ENCODE measurements at places on chromosomes 7 and 10.

- no peak for DNase-seq
Observed at GRCh38 chr10:109976681-109977080, 31.1 kb upstream of the ADD3 start.

- DNase-seq, result no peak
Observed at GRCh38 chr10:107984149-107984548, 819.6 kb upstream of the SORCS1 start.

- DNase-seq, result no peak
Observed at GRCh38 chr7:135390829-135391228, 119.1 kb downstream of the CNOT4 start.

DNA sequence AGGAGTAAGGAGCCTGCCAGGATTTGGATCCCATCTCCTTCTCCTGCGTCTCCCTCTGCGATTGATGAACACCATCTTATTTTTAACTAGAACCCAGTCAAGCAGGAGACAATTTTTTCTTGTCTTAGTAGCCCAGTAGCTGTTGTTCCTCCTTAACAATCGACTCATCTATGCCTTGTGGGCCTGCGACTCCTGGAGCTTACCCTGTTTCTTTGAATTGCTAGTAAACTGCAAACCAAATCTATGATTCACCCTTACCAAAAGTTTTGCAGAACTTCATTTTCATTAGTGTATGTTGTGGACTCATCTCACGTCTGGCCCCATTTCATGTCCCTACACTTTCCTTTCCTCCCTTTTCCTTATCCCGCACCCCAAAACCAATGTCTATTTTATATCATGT, 37.7 kb downstream of the TRIL start:
- DNase-seq, result no peak

- DNase-seq, result no peak
Observed at GRCh38 chr7:25260862-25261494, 32.7 kb upstream of the NPVF start.

DNA sequence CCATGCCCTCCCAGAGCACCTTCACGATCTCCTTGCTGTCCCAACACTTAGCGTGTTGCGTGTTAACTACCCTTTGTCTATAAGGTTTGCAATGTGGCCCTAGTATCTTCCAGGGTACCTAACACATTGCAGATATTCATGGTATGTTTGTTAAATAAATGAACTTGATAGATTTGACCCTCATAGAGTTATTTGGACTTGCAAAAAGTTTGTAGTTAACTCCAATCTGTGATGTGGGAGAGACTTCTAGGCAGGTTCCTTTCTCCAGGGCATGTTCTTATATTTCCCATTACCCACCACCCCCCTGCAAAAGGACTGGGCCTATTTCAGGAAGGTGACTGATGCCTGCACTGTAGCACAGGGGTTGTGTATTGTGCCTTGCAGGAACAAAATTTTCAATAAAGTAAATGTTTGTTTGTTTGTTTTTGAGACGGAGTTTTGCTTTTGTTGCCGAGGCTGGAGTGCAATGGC, 612 bp downstream of the HILPDA start:
- no peak for DNase-seq

- DNase-seq, result no peak
Observed at GRCh38 chr10:96998329-96998888, 166.3 kb downstream of the LCOR start.

Measured in stimulated activated CD8-positive, alpha-beta memory T cell treated with anti-CD3 and anti-CD28 coated beads, Interleukin-2, amount 100 ng/mL, for 48 hours (primary cell).